ENCODE measurements at places on chromosomes 13 and 19. TPM values are rescaled to one million over a fixed set of nuclear protein-coding genes. Genes with fewer than 3 reads are reported as not detected.

GRCh38 chr19:28020619-28021258 lies 1192.2 kb downstream of the UQCRFS1 start:
- no peak overlapping the region for H3K4me3 ChIP-seq
- H3K36me3 ChIP-seq, result no peaks in the 10 kb centered on the region

DNA sequence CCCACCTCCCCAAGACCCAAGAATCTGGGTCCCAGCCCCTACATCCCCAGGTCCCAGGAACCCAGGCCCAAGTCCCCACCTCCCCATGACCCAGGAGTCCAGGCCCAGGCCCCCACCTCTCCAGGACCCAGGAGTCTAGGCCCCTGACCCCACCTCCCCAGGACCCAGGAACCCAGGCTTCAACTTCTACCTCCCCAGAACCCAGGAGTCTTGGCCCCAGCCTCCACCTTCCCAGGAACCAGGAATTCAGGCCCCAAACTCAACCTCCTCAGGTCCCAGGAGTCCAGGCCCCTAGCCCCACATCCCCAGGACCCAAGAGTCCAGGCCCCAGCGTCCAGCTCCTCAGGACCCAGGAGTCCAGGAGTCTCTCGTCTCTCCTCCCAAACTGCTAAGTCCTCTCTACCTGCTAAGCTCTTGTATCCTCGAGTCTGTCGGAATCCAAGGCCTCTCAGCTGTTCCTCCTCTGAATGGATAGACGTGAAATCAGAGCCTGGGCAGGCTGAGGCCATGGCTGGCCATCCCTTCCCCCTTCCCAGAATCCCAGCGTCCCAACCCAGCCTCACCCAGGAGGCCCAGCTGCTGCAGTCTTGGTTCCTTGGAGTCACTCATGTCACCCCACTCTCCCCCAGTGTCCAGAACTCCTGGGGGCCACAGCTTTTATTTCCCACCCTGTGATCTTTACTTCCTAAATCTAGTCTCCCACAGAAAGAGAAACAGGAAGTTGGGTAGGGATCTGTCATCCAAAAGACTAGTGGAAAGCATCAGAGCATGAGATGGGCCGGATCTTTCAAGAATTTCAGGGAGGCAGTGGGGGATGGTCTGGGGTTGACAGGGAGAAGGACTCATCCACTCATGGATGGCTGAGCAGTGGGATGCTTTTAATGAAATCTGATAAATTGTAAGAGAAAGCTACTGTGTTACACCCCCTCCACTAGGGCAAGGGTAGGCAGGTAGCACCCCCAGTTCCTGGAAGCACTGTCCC lies at the start of gene CD209:
Gene CD209 (minus strand): TSS at position 632 of the 982 bp plus-strand sequence. CDS start 23 bp downstream, at position 609.
- no peak within 1 kb of the TSS for H3K4me3 ChIP-seq
- no peaks in the 10 kb centered on the region for H3K4me1 ChIP-seq
- no peaks in the 10 kb centered on the region for H3K36me3 ChIP-seq
- DNase-seq, result no peak
- peaks cover 11% of the 10 kb centered on the region for H3K27me3 ChIP-seq

DNA sequence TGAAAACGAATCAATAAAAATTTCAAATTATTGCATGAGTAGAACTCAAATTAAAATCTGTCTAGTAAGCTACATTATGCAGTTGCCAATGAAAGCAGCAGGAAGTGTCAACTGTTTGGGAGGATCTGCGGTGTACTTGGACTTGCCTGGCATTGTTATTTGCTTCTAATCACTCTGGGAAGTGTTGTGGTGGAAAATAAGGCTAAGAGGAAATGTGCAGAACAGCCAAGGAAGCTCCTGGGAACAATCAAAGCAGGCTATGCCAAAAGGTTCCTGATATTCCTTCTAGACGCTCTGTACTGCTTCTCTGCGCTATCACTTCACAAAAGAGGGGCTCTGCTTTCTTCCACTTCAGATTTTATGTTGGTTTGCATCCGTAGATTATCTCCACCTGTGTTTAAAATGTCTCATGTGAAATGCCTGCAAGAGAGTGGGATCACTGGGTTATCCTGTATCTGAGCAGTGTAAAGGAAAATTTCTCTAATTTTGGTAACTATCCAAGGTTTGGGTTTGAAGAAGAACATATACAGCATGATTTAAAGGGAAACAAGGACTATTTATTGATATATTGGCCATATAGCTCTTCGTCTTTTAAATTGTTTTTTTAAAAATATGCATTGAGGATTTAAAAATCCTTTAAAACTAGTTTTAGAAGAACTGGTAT lies 182.7 kb upstream of the CSNK1A1L start:
- no peaks in the 10 kb centered on the region for H3K36me3 ChIP-seq
- H3K27ac ChIP-seq, result no peak overlapping the region
- H3K4me1 ChIP-seq, result no peaks in the 10 kb centered on the region
- H3K4me3 ChIP-seq, result no peak overlapping the region

The LILRA1 gene
- total RNA-seq, result not detected

Data from type B pancreatic cell (in vitro differentiated cells).